ENCODE measurements at places on chromosomes 2 and 18.

GRCh38 chr18:30915336-30915988 is 127.1 kb downstream of the DSC3 start:
- DNase-seq, result no peak

- DNase-seq, result no peak
Observed at GRCh38 chr18:45860492-45860891, 35.0 kb downstream of the SIGLEC15 start.

GRCh38 chr2:65073879-65074565 is 17.8 kb downstream of the CEP68 start:
- DNase-seq, result no peak

- DNase-seq, result no peak
Observed at GRCh38 chr2:3787768-3788167, 84.4 kb downstream of the DCDC2C start.

GRCh38 chr18:7609617-7610016 is 42.5 kb downstream of the PTPRM start:
- DNase-seq, result no peak

DNA sequence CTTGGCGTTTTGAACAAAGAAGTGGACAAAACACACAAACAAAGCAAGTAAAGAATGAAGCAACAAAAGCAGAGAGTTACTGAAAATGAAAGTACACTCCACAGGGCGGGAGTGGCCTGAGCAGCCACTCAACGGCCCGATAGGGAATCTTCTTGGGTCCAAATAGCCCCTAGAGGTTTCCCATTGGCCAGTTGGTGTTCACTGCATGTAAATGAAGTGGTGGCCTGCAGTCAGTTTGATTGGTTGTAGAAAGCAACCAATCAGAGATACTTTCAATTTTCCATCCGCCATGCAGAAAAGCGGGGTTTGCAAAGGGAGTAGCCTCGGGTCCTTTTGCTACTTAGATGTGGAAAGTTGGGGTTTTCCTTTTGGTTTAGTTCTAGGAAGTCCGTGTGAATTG is 31.6 kb downstream of the CYBRD1 start:
- DNase-seq, result no peak

DNA sequence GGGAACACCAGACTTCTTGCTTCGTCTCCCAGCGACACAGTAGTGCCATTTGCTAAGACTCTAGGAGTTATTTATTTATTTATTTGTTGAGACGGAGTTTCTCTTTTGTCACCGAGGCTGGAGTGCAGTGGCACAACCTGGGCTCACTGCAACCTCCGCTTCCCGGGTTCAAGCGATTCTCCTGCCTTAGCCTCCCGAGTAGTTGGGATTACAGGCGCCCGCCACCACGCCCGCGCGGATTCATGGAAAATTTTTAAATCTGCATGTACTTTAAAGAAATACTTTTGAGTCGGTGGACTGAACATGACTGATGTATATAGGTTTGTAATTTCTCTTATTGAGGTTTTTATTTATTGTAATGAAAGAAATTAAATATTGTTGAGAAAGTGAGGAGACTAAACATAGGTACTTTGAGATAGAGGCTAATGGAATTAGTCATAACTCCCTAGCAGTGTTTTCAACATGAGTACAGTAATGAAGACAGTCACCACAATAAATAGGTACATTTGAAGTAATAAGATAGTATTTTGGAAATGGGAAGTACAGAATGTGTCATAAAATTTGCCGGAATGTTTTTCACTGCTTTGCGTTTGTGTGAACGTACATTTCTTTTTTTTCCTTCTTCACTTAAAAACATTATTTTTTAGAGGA is 983 bp downstream of the MTX2 start:
- DNase-seq, result no peak

GRCh38 chr2:204280262-204280668 is 265.0 kb upstream of the PARD3B start:
- no peak for DNase-seq

GRCh38 chr2:105136394-105136793 is 98.5 kb downstream of the MRPS9 start:
- DNase-seq, result no peak

DNA sequence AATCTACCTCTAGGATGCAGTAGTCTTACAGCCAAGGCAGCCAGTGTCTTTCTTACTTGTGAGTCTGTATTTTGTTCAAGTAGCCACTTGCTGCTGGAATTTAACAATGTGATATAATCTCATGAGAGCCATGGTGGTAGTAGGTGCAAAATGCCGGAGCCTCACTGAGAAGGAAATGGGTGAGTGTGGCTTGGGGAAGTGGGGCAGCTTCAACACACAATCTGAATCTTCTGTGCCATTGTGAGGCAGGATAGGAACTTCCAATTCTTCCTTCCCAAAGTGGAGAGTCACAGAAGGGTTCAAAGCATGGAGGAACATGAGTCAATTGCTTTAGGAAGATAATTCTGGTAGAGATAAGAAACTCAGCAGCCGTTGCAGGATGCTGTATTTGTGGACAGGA is 158.7 kb upstream of the APCDD1 start:
- no peak for DNase-seq

DNA sequence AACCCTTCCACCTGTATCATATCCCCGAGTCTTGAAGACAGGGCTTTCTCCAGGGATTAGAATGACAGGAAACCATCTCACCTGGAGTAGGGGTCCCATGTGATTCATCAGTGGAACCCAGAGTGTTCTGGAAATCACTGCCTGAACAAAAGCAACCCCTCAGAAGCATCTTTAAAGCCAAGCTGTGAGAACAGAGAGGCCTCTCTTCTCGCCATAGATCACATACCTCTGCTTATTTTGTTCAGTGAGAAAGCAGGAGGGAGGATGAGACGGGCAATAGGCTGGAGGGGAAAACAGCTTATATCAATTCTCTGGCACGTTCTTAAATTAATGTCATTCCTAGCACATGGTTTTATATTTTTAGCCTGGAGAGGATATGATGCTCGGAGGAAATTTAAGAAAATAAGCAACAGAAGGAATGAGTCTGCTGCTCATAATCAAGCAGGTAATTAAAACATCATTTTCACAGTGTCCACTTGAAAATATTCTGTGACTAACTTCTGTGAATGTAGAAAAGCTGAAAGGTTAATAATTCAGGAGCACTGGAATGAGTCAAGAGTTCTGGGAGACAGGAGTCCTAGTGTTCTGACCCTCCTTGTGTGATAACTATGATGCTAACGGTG is 213.6 kb upstream of the SP5 start:
- DNase-seq, result no peak

- no peak for DNase-seq
Observed at GRCh38 chr2:64640153-64641044, 13.3 kb downstream of the SERTAD2 start.

- peak; percentile 9 for DNase-seq
Observed at GRCh38 chr2:191740016-191740419, 62.1 kb downstream of the NABP1 start.

- DNase-seq, result no peak
Observed at GRCh38 chr18:23077493-23078256, 57.6 kb upstream of the CABLES1 start.

- no peak for DNase-seq
Observed at GRCh38 chr2:201273330-201273983, 13.1 kb downstream of the CASP8 start.

- no peak for DNase-seq
Observed at GRCh38 chr2:17626986-17627385, 86.5 kb downstream of the VSNL1 start.

- no peak for DNase-seq
Observed at GRCh38 chr2:30456106-30456505, 9.1 kb downstream of the LCLAT1 start.

GRCh38 chr18:31686572-31686971 is 2.2 kb upstream of the B4GALT6 start:
- no peak for DNase-seq

DNA sequence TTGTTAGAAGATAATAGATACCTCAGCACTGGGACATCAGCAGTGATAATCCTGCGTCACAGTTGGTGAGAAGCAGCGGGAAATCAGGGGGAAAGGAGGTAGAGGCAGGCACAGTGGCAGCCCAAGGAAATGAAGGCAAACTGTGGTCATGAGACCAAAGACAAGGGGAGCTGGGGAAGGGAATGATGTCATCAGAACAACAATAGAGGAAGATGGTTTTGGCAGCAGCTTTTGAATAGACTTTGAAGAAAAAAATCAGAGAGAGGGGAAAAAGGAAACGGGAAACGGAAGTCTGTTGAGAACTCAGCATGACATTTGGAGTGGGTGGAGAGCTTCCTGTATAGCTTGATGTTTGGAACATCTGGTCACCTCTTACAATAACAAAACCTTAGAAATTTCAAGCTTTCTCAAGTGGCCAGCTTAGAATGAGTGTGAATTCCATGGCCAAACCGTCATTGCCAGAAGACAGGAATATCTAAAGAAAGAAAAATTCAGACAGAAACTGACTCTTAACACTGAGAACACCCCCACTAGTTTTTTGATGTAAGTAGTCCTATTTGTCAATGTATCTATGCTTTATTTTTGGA is 18.4 kb upstream of the YES1 start:
- DNase-seq, result peak; percentile 30

GRCh38 chr2:176293334-176293733 is 24.1 kb downstream of the MTX2 start:
- DNase-seq, result no peak

DNA sequence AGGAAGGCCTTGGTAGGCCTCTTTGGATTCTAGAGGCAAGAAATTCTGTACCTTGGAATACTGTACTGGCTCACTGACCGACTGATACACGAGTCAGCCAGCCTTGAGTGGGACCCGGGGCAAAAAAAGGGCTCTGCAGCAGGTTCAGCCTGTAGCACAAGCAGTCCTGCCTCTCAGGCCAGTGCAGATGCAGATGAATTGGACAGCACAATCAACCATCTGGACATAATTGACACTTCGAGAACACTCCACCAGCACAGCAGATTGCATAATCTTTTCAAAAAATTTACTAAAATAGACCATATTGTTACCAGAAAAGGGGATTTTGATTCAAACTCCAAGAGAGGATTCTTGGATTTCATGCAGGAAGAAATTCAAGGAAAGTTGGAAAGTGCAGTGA is 241.6 kb downstream of the RPIA start:
- DNase-seq, result no peak

DNA sequence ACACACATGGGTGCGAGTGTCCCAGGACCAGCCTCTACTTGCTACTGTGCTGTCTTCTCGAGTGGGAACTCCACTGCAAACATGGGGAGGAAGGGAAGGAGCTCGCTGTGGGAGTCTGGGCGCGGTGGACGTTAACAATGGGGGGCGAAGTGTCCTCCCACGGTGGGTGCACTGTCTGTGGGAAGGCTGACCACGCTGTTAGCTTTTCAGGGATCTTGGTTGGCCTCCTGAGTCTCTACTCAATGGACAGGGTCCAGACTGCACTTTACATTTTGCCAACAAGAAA is 146.7 kb downstream of the MBP start:
- DNase-seq, result no peak

DNA sequence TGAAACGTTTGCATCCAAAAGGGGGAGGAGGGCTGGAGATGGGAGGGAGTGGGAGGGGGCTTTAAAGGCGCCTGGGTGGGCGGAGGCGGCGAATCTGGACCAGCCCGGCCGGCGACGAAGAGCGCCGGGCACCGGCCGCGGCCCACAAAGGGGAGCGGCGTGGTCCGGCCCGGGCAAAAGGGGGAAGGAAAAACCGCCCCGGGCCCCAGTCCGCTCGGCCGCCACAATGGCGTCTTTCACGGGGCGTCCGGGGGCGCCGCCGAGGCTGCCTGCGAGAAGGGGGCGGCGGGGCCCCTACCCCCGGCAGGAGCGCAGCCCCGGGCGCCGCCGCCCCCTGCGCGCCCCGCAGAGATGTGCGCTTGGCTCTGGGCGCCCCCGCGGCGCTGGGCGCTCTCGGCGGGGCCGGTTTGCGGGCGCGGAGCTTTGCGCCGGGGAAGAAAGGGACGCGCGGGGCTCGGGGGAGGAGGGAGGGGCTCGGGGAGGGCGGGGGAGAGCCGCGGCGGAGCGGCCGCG is 108.1 kb upstream of the KCTD1 start:
- no peak for DNase-seq

DNA sequence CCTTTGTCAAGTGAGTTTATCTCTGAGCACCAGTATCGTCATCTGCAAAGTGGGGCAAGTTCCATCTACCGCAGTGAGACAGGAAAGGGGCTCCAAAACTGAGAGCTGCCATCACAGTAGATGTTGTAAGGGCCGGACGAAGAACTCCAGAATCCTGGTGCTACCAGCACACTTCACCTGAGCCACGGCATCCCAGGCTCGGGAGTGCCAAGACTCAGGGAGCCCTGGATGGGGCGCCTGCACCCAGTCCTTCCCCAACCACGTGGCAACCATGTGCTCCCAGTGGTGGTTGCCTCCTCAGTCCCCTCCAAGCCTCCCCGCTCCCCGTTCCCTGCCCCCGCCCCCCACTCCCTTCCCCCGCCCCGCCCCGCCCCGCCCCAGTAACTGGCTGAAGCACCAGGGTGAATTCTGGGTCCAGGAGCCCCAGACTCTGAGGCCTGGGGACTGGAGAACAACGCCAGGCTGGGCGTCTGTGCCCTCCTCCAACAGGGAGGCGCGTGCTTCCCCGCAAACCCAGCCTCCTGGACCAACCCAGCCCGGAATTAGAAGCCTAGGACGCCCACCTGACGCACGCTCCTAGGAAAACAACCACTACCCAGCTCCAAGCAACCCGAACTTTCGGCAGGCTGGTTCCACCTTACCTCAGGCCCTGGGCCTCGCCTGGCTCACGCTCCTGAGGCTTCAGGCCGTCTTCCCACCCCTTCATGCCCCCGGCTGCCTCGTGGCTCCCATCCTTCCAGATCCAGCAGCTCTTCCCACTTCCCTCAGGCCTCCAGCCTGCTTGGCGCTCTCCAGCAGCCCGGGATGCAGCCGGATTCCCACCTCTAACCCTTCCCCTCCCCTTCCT is 67.6 kb downstream of the LAMA3 start:
- DNase-seq, result no peak

- no peak for DNase-seq
Observed at GRCh38 chr2:46715541-46715940, 200.1 kb downstream of the MCFD2 start.

- no peak for DNase-seq
Observed at GRCh38 chr18:8812631-8813030, 107.3 kb downstream of the MTCL1 start.

GRCh38 chr18:77063260-77063659 is 69.3 kb downstream of the MBP start:
- DNase-seq, result no peak

GRCh38 chr2:11824901-11825828 is 78.7 kb downstream of the LPIN1 start:
- DNase-seq, result no peak

- DNase-seq, result no peak
Observed at GRCh38 chr2:85584857-85585780, 888 bp downstream of the VAMP5 start.

DNA sequence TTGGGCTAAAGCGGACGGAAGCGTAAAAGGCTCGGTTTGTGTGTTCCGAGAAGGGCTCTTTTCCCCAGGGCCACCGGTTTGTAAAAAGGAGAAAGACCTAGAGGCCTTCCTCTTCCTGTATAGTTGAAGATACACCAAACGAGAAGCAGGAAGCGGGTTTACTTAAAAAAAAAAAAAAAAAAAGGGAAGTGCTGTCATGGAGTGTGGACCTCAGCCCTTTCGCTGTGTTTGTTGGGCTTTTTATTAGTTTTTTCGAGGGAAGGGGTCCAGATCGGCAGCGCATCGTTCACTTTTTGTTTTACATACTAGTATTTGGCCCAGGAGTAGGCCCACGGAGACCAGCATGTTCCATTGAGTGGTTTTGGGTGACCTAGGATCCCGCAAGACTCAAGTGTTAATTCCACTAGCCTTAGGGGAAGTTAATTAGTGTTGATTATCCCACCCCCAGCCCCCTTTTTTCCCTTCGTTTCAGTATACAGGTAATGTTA is 676 bp downstream of the ACTR2 start:
- DNase-seq, result no peak

GRCh38 chr2:70496819-70497218 is 56.8 kb downstream of the TGFA start:
- no peak for DNase-seq

- DNase-seq, result no peak
Observed at GRCh38 chr2:85797921-85798320, 44.1 kb downstream of the ATOH8 start.

All from activated CD8-positive, alpha-beta memory T cell treated with anti-CD3 and anti-CD28 coated beads for 1 hour (primary cell).